ENCODE measurements at places on chromosomes 3 and 15.

- no peak for DNase-seq
These were observed 7.1 kb upstream of the TMEM207 start for GRCh38 chr3:190456770-190457169.

DNA sequence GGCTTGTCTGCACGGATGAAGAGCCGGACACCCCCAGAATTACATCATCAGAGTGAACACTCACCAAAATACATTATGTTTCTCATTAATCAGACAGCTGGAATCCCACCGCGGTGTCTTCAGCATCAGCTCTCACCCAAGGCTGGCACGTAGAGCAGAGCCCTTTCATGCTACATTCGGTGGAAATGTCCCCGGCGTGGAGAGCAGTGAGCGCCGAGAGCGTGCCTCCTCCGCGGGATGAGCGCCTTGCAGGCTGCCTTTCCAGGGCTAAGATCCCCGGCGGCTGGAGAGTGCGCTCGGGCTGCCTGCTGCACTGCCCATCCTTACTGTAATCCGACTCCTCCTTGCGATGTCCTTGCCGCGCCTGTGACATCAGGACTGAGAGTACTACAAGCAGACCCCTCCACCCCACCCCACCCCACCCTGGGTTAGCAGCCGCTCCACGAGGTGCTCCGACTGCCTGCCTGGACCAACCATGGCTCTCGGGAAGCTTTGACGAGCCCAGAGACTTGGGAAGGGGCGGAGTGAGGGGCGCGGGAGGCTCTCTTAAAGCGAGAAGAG lies at the start of gene ZNF385D:
TSS of gene ZNF385D (minus strand) at position 380 of the 561 bp plus-strand sequence. CDS start at position 86, 294 bp downstream.
- peak; percentile 80 for DNase-seq

GRCh38 chr3:42652251-42652610 lies 1.3 kb upstream of the ZBTB47 start:
- DNase-seq, result no peak

DNA sequence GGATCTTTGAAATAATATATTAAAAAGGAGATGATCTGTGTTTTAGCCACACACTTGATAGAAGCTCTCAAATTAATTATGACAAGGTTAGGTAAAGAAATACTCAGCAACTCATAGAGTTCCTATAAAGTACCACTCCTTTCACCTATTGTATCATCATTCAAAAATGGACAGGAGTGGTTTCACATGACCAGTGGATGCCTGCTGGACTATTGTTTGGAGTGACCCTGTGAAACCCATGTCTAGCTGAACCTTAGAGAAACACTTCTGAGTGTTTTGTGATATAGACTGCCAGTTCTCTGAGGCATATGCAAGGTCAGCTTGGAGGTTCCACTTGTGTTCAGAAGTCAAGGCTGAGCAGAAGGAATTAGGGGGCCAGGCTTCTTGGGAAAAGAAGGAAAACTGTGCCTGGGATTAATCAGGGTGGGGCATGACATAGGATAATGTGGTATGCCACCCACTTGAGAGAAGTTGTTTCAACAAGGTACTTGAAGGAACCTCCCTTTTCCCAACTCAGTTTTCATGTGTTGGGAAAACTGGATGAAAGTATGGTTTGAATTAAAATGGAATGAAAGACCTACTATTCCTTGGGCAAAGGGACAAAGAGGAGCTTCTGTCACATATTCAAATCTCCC lies 15.4 kb downstream of the PARP14 start:
- no peak for DNase-seq

GRCh38 chr15:85625856-85626255 lies 168.9 kb downstream of the KLHL25 start:
- DNase-seq, result peak; percentile 62

DNA sequence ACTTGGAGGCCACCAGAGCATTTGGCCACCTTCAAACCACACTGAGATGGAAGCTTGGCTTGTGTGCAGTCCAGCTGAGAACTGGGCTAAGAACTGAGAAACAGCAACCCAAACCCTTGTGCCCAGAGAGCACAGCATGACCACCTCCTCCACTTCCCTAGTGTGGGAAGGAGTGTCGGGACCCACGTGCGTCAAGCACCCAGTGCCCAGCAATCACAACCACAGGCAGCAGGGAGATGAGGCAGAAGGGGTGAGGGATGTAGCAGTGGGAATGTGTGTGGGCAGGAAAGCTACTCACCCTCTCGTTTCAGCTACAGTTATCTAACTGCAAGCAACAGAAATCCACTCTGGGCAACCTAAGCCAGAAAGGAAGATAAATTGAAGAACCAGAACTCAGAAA lies 25.0 kb upstream of the RFTN1 start:
- no peak for DNase-seq

DNA sequence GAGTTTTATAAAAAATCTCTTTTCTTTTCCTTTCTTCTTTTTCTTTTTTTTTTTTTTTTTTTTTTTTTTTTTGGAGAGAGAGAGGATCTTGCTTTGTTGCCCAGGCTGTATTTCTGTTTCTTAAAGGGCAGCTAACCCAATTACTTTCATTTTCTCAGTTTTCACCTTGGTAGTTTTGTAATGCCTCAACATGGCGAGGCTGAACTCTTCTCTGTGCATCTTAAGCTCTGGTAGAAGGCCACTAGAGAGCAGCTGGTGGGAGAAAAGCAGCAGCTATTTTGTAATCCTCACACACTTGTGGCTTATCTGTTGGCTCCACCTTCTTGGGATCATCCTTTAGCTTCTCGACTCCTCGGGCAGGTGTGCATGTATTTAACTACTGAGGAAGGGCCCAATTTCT lies 152.2 kb upstream of the MEIS2 start:
- DNase-seq, result no peak

GRCh38 chr3:38314764-38315487 lies 31.7 kb upstream of the XYLB start:
- no peak for DNase-seq

- DNase-seq, result no peak
These were observed 11.0 kb upstream of the RAB7A start for GRCh38 chr3:128714887-128715491.

DNA sequence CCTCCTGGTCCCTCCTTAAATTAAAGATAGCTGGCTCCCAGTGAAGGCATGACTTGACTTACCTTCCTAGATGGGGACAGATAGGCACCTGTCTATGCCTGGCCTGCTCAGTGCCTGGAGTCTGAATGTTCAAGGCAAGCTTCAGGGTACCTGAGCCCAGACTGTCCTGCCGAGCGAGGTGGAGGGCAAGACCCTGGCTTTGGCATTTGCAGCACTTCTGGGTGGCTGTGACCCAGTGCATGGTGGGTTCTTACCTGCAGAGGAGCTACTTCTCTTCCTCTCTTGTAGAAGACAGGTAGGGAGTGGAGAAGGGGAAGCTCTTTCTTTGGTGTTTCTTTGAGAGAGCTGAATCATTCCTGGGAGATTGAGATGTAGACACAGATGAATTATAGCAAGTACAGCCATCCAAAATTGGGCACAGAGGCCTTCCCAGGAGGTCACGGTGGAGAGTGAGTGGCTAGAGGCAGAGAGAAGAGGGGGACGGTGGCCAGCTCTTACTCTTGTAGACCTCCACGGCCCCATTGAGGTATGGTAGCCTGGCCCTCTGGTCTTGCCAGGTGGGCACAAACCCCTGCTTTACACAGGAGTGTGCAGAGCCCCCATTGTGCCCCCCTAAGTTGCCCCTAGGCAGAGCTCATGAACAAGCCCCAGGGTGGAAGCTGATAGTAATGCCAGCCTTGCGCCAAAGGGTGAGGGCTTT lies 402.5 kb upstream of the TPM1 start:
- DNase-seq, result no peak

- DNase-seq, result no peak
These were observed 60.9 kb downstream of the SCN10A start for GRCh38 chr3:38755130-38755529.

- peak; percentile 54 for DNase-seq
These were observed 1.3 kb downstream of the FAM43A start for GRCh38 chr3:194686816-194687637.

GRCh38 chr15:90159213-90159612 lies 41.9 kb upstream of the SEMA4B start:
- no peak for DNase-seq

- DNase-seq, result no peak
These were observed 82.5 kb downstream of the XXYLT1 start for GRCh38 chr3:195188426-195188927.

DNA sequence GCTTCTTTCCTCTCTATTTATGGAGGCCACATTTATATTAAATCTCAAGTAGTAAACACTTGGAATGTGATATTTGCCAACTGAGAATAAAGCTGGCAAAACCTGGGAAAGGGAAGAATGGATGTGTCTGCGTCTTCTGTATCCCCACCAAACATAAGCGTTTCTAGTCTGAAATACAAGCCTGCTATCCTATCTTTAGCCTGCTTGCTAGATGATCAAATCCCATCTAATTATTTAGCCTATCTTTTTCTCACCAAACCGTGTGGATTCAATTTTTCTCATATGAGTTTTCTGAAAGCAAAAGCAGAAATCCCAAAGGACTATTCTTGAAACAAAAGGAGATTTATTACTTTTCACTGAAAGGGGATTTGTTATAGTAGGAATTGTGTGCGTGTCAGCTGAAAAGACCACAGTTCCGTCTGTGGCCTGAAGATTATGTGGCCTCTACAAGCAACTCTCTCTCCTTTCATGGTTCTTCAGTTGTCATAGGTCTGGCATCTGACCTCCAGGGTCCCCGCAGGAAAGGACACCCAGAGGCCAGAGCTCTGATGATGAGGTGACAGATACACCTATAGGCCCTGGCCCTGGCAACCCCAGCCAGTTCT lies 266.0 kb upstream of the MCTP2 start:
- DNase-seq, result no peak

DNA sequence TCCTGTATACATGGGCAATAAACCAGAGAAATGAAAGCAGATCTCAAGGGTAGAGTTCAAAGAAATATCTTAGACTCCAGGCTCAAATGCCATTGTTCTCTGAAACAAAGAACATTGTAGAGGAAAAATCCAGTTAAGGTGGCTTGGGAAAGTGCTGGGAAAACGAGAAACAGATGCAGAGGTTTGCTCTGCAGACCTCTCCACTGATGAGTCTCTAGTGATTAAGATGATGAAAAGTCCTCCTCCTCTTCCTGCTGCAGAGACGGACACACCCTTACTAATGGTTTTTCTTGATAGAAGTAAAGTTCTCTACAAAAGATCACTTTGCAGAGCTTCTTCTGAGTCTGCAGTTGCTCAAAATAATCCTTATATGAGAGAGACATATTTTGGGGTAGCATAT lies 264.7 kb downstream of the GABRG3 start:
- no peak for DNase-seq

DNA sequence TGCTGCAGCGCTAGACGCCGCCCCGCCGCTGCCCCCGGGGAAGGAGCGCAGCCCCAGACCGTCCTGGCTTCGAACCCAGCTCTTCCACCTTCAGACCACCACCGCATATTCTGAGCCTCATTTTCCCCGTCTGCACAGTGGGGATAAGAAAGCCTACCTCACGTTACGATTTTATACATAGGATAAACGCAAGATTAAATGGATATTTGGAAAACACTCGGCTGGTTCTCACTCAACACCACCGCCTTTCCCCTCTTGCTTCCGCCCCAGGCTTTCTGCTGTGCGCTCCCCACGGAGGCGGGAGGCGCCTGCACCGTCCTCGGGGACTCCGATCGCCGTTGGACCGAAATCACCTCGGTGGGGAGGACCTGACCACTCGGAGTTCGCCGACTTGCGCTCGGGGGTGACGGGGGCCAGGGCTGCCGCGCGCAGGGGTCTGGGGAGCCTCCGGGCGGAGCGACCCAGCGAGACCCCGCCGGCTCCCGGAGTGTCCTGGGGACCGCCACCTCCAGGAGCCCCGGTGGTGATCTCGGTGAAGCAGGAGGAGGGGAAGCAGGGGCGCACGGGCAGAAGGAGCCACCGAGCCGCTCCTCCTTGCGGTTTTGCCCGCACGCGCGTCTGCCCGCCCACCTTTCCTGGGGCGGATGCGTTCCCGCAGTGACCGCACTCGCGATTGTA lies 4.0 kb downstream of the FBXL22 start:
- peak; percentile 54 for DNase-seq

DNA sequence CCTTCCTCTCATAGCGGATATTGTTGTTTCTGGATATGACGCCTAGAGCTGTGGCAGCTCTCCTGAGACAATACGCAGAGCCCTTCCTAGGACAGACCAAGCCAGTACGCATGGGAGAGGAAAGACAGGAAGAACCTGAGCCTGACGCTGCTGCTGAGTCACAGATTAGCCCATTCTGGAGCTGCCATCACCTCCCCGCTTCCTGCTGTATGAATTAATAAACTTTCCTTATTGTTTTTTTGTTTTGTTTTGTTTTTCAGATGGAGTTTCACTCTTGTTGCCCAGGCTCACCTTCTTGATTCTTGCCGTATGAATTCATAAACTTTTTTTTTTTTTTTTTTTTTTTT lies 67.0 kb downstream of the PPCDC start:
- DNase-seq, result peak; percentile 28

- no peak for DNase-seq
These were observed 268.2 kb upstream of the LYSMD4 start for GRCh38 chr15:100001405-100001804.

All from astrocyte of the spinal cord (primary cell).